ENCODE measurements at places on chromosomes 3 and 15.

- no peak for DNase-seq
Observed at GRCh38 chr3:13532631-13533030, 16.3 kb upstream of the FBLN2 start.

DNA sequence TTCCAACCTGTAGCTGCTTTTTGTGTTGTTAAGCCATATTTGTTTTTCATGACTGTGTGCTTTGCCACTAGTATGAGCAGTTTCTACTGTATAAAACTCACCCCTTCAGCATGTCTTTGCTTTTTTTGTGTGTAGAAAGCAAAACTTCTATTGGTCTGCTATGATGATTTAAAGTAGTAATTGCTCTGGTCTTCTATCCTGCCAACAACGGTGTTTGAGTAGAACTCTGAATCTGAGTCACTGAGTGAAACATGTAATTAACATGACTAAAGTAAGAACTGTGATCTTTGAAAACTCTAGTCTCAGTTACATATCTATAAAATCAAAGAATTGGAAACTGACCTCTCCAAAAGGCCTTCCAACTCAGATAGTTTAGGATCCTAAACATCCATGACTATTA, 133.6 kb downstream of the TPRG1 start:
- DNase-seq = no peak

DNA sequence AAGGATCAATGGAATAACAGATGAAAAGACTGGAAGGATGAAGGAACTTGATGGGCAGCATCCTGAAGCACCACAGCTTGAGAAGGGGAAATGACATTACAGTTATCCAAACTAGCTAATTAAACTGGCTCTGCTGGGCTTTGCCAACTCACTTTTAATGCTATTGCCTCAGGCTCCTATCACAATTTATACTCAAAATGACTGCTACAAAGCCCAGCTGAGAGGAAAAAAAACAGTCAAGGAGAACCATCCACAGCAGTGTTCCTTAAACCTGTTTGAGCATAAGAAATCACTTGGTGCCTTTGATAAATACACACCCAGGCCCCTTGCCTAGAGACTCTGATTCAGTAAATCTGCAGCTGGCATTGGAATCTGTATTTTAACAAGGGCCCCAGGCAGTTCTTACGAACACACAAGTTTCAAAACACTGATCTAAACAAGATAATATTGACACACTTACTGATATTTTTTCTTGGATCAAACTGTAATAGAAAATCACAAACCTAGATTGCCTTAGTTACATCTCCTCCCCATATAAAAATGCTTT, 85.8 kb downstream of the MB21D2 start:
- no peak for DNase-seq

DNA sequence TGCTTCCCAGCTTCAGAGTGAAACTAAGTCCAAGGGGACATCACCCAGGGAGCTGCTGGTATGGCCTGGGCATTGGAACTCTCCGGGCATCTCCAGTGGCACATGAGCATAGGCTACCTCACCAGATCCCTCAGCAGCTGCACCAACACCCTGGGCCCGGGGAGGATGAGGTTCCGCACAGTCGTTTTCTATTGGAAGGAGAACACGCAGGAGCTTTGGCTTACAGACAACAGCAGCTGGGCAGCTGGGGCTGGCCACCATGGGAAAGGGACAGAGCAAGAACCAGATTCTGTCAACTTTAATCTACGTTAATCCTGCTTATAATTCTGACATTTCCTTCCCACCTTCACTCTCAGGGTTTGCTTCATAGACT, 65.5 kb downstream of the MYO1E start:
- no peak for DNase-seq

GRCh38 chr3:186333256-186333655, 28.8 kb downstream of the DGKG start:
- DNase-seq = no peak

- peak; percentile 98 for DNase-seq
Observed at GRCh38 chr3:195914648-195915473, 6.5 kb upstream of the TNK2 start.

GRCh38 chr3:86982883-86983282, 8.1 kb downstream of the VGLL3 start:
- peak; percentile 74 for DNase-seq

DNA sequence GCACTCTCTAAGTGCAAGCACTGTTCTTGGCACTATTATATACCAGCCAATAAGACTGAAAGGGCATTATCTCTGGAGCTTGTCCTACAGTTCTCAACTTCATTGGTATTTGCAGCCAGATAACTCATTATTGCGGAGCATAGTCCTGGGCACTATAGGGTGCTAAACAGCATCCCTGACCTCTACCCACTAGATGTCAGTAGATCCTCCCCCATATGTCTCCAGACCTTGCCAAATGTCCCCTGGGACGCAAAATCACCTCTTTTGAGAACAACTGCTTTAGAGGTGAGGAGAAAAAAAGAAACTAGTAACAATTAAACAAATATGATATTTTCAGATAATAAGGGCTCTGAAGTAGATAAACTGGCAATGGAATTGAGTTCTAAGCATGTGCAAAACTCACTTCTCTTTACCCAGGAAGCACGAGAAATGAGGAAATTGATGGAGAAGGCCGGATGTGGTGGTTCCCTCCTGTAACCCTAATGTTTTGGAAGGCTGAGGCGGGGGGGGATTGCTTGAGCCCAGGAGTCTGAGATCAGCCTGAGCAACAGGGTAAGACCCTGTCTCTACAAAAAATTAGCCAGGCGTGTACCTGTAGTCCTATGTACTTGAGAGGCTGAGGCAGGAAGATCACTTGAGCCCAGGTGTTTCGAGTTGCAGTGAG, 61.4 kb downstream of the FRMD4B start:
- DNase-seq = no peak

DNA sequence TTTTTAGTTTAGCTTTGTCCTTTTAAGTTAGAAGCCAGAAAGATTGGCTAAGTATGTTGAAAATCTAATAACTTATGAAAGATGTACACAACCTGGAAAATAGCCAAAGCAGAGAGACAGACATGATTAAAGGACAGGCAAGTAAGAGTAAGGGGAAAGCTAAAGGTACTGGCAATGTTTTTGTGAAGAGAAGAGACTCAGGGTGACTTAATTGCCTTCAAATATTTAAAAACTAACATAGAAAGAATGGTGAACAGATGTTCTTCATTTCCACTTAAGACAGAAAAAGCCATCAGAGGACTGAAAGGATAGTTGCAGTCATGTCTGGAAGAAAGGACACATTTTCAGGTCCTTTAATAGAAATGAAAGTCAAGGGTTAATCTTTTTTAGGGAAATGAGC, 68.8 kb downstream of the ZNF385D start:
- DNase-seq = no peak

DNA sequence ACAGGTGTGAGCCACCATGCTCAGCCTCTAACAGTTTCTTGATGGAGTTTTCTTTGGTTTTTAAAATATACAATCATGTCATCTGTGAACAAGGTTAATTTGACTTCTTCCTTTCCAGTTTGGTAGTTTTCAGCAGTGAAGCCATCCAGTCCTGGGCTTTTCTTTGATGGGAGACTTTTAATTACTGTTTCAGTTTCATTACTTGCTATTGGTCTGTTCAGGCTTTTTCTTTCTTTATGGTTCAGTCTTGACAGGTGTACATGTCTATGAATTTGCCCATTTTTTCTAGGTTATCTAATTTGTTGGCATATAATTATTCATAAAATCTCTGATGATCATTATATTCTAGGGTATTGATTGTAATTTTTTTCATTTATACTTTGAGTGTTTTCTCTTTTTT, 36.8 kb downstream of the PFN2 start:
- DNase-seq = no peak

GRCh38 chr3:52792413-52792812, 2.2 kb upstream of the ITIH3 start:
- no peak for DNase-seq

GRCh38 chr3:157982359-157982758, 123.9 kb downstream of the SHOX2 start:
- no peak for DNase-seq

- no peak for DNase-seq
Observed at GRCh38 chr3:128269796-128270195, 116.5 kb downstream of the EEFSEC start.

DNA sequence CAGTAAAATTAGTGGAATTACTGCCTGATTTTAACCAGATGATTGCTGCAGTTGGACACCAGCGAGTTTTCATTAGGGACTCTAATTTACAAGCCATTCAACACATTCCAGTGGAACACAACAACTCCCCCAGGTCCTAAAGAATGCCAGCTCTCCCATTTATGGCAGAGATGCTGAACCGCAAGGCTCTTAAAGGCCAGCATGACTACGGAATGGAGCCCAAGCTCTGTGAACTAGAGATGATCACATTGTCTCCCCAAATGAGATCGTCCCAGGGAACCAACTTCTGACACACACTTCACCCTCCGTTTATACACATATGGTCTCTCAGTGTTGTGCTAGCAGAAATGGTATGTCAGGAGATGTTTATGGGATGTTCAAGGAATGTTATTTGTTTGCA, 446.2 kb upstream of the NR2F2 start:
- no peak for DNase-seq

- DNase-seq = no peak
Observed at GRCh38 chr3:107523289-107523538, 452 bp downstream of the BBX start.

DNA sequence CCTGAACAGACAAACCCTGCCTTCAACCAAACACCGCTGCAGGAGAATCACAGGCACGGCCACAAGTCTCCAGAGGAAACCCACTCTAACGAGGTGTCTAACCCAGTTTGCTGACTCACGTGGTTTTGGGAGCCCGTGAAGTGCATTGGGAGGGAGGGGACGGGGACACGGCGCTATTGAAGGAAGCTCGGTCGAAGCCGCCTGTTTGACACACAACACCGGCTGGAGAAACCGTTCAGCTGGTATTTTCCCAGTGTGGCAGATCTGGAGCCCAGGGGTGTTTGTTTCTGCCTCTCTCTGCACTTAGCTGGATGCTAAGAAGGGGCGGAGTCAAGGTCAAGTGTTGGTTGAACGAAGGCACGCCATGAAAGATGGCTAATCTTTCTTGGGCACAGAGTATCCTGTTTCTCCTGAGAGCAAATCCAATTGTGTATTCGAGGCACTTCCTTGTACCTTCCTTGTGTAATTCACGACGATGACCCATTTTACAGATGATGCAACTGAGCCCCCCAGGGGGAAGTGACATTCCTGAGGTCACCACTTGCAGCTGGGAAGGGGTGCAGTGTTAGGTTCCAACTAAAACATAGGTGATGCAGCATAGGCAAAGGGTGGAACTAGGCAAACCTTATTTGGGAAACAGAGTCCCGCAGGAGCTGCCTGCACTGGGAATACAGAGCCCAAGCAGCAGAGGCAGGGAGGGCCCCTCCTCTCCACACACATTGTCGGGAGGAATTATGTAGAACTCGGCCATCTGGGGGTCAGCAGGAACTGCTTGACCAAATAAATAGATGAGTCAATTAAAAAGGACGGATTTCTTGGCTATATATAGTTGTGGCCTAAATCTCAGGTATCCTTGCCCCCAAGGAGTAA, 22.5 kb downstream of the SLC6A6 start:
- DNase-seq = no peak

DNA sequence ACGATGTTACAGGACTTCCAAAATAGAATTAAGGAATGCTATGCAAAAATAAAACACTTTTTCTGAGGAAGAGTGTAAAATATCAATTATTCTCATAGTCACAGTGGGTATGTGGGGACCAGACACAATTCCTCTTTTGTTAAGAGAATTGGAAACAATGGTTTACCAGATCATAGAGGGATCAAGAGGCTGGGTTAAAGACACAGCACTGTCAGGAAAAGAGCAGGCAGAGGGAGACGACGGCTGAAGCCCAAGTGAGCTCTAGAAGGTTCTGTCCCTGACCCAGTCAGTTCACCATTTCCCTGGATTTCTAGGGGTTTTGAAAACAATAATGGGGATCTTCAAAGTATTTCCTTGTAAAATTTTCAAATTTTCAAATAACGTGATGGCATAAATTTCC, 54.0 kb upstream of the POLR2M start:
- DNase-seq = no peak

DNA sequence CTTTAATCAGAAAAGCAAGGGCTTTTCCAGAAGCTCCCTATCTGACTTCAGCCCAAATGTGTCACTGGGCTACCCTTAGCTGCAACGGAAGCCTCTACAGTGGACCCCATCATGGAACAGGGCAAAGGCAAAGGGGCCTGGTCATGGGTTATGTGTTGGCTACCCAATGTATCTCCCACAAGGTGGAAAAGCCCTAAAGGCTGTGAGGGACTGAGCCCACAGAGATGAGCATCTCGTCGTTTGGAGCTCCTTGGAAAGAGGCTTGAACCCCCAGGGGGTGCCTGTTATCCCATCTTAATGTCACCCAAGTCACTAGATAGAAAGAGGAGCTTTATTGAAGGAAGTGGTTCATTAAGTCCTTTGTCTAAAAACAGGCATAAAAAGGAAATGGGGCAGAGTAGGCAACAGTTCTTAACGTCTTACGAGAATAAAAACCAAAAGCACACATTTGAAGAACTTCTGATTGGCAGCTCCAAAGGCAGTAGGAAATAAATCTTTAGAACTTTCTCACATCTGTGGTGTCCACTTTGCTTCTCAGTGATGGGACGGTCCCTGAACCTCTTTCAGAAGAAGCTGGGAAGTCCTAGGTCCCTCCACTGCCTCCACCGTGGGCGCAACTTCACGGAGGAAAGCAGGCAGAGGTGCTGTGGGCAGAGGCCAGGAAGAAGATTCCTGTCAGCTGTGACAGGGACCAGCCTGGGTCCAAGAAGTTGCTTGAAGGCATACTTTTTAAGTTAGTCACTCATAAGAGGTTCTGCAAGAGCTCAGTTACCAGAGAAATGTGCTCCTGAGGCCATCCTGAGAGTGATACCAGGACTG, 93.7 kb downstream of the MYLK start:
- no peak for DNase-seq

DNA sequence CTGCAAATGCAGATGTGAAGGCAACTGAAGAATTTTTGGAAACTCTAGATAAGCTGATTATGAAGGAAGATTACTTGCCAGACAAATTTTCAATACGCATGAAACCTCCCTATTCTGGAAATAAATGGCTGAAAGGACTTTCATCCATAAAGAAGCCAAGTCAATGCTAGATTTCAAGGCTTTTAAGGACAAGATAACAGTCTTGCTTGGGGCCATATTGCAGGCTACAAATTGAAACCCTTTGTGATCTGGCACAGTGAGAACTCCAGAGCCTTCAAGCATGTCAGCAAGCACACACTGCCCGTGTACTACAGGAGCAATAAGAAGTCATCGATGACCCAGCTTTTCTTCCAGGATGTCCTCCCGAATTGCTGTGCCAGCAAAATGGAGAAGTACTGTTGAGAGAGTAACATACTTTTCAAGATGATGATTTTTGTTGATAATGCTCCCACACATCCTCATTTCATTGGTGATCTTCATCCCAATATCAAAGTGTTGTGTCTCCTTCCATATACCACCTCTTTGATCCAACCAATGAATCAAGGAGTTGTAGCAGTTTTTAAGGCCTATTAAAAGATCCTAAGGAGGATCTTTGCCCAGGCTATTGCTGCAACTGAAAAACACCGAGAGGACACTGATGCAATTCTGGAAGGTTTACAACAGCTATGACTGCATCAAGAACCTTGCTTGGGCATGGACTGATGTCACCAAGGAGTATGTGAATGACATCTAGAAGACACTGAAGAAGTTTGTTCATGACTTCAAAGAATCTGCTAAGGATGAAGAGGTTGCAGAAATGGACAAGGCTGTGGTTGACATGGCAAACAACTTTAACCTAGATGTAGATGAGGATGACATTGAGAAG, 20.3 kb downstream of the CALML4 start:
- no peak for DNase-seq
